MCF 10A (cell line): ENCODE measurements at places on chromosomes 12 and 14. TPM values are rescaled to one million over a fixed set of nuclear protein-coding genes. Genes with fewer than 3 reads are reported as not detected.

- no peak for DNase-seq
- no peak overlapping the region for H3K4me3 ChIP-seq
- no peaks in the 10 kb centered on the region for H3K27me3 ChIP-seq
Measured at GRCh38 chr12:102436867-102437266, 43.5 kb downstream of the IGF1 start.

DNA sequence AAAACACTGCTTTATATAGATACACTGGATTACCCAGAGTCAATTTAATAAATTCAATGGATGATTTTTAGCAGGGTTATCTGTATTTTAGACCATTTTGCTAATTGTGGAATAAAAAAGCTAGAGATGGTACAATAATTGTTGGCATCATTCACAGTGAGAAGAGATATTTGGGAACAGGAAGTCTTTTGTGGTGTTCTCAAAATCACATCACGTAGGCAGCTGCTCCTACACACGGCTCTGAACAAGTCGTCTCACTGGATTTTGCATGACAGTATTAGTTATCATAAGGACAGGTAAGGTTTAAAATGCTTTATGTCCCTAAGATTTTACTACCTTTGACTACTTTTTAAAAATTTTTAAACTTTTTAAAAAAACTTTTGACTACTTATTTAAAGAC lies 52.0 kb downstream of the PAPLN start:
- no peak for DNase-seq
- H3K27ac ChIP-seq = no peak overlapping the region
- no peaks in the 10 kb centered on the region for H3K27me3 ChIP-seq
- no peaks in the 10 kb centered on the region for H3K4me1 ChIP-seq
- no peak overlapping the region for H3K4me3 ChIP-seq

DNA sequence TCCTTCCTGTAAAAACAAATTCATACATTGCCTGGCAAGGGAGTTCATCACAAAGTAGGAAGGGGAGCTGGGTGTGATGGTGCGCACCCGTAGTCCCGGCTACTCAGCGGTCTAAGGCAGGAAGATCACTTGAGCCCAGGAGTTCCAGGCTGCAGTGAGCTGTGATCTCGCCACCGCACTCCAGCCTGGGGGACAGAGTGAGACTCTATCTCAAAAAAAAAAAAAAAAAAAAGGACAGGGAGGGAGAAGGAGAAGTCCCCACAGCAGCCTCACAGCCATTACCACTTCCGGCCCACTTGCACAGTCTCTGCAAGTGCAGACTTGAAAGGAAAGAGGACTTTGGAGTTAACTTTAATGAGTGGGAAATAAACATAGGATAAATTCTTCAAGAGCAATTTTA lies 121.0 kb downstream of the FBXL14 start:
- no peaks in the 10 kb centered on the region for H3K27me3 ChIP-seq
- peaks cover 6% of the 10 kb centered on the region for H3K36me3 ChIP-seq
- peak; percentile 35 for DNase-seq
- H3K27ac ChIP-seq = no peak overlapping the region
- H3K4me1 ChIP-seq = peaks cover 11% of the 10 kb centered on the region

DNA sequence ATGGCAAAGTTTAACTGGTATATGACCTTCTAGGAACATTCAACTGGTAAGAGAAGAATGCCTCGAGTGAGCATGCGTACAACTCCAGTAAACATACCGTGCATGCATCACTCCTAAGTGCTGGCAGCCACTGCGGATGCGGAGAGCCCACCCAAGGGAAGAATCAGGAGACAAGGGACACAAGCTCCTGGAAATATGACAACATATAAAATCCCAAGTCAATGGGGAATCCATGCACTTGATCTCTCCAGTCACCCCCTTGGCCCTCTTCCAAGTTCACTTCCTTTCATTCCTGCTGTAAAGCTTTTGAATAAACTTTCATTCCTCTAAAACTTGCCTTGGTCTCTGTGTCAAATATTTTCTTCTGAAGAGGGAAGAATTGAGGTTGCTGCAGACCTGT lies 168.7 kb upstream of the TMCC3 start:
- H3K27me3 ChIP-seq = no peaks in the 10 kb centered on the region
- no peaks in the 10 kb centered on the region for H3K36me3 ChIP-seq
- no peak overlapping the region for H3K27ac ChIP-seq
- DNase-seq = no peak
- H3K4me3 ChIP-seq = no peak overlapping the region
- H3K4me1 ChIP-seq = no peaks in the 10 kb centered on the region

- no peaks in the 10 kb centered on the region for H3K27me3 ChIP-seq
- no peak overlapping the region for H3K27ac ChIP-seq
- DNase-seq = peak; percentile 74
- no peaks in the 10 kb centered on the region for H3K36me3 ChIP-seq
- H3K4me3 ChIP-seq = no peak overlapping the region
Measured at GRCh38 chr12:9797722-9798619, 29.3 kb upstream of the KLRF1 start.

GRCh38 chr12:60112763-60113162 lies 516.9 kb downstream of the SLC16A7 start:
- no peaks in the 10 kb centered on the region for H3K4me1 ChIP-seq
- H3K4me3 ChIP-seq = no peak overlapping the region
- no peak for DNase-seq
- no peaks in the 10 kb centered on the region for H3K36me3 ChIP-seq

- no peak for DNase-seq
- H3K27me3 ChIP-seq = no peaks in the 10 kb centered on the region
- peak overlapping the region; percentile 46 for H3K27ac ChIP-seq
- no peaks in the 10 kb centered on the region for H3K4me1 ChIP-seq
- H3K4me3 ChIP-seq = no peak overlapping the region
Measured at GRCh38 chr12:3526776-3527175, 35.8 kb downstream of the PRMT8 start.

GRCh38 chr12:49744363-49744885 lies 3.1 kb downstream of the TMBIM6 start:
- peak overlapping the region; percentile 55 for H3K27ac ChIP-seq
- DNase-seq = no peak
- peaks cover 10% of the 10 kb centered on the region for H3K4me1 ChIP-seq
- H3K4me3 ChIP-seq = peak overlapping the region; percentile 88

DNA sequence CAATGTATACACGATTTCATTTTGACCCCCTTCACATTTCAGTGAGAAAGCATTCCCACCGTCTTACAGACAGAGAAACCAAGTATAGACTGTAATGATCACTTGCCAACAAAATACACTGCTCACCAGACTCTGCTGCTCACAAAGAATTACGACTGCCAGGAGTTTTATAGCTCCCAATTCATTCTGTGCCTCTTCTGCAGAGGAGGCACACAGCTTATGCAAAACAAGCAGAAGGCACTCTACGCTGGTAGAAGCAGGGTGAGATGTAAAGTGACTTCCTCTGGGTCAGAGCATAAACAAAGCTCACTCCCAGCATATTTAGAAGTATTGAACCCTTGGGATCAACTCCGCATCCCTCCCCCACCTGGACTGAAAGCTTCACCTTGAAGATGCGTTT lies 14.6 kb downstream of the SPTB start:
- no peak overlapping the region for H3K27ac ChIP-seq
- no peak for DNase-seq
- H3K4me1 ChIP-seq = no peaks in the 10 kb centered on the region
- peaks cover 55% of the 10 kb centered on the region for H3K27me3 ChIP-seq

DNA sequence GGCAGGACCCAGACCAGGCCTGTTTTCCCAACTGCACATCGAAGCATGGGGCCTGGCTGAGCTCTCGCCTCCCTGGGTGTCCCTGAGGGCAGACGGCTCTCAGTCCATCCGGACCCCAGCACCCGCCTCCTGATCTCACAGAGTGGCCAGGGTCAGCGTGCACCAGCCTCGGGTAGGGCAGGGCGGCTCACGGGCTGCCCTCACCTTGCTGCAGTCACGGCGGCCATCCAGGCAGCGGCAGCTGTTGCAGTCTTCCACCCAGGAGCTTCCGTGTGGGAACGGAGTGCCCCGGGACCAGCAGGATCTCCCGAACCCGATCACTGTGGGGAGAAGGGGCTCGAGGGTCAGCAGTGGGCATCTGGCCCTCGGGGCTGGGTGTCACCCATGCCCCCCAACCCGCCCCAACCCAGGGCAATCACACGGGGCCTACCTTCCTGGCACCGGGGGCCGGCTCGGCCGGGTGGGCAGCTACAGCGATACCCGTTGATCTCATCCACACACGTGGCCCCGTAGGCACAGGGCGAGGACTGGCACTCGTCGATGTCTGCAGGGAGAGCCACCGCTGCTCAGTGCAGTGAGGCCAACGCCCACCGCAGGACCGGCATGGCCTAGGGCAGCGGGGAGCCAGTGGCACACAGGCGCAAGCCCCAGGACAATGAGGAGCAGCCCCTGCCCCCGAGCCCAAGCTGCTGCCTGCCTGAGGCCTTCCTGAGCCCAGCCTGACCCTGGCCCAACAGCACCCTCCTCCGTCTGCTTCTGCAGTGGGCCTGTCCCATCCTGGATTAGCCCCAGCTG lies 22.2 kb downstream of the JAG2 start:
- no peak overlapping the region for H3K4me3 ChIP-seq
- H3K27me3 ChIP-seq = no peaks in the 10 kb centered on the region
- DNase-seq = no peak
- no peak overlapping the region for H3K27ac ChIP-seq

DNA sequence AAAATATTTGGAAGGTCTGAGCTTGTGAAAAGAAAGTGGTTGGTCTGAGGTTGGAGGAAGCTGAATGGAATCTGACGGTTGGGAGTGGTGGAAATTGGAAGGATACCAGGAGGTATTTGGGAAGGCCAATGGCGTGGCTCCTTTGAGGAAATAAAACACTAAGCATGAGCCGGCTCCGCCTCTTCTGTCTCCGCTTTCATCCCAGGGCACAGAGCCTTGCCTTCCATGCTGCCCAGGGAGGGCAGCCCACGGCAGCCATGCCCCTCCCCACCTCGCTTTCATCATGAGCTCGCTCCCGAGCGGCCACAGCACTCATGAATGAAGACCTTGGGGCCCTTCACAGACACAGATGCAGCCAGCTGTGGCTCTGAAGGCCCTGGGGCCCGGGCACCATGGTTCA lies 36.2 kb downstream of the HSP90AA1 start:
- H3K4me1 ChIP-seq = peaks cover 8% of the 10 kb centered on the region
- no peak overlapping the region for H3K4me3 ChIP-seq
- H3K27ac ChIP-seq = no peak overlapping the region
- no peaks in the 10 kb centered on the region for H3K27me3 ChIP-seq

DNA sequence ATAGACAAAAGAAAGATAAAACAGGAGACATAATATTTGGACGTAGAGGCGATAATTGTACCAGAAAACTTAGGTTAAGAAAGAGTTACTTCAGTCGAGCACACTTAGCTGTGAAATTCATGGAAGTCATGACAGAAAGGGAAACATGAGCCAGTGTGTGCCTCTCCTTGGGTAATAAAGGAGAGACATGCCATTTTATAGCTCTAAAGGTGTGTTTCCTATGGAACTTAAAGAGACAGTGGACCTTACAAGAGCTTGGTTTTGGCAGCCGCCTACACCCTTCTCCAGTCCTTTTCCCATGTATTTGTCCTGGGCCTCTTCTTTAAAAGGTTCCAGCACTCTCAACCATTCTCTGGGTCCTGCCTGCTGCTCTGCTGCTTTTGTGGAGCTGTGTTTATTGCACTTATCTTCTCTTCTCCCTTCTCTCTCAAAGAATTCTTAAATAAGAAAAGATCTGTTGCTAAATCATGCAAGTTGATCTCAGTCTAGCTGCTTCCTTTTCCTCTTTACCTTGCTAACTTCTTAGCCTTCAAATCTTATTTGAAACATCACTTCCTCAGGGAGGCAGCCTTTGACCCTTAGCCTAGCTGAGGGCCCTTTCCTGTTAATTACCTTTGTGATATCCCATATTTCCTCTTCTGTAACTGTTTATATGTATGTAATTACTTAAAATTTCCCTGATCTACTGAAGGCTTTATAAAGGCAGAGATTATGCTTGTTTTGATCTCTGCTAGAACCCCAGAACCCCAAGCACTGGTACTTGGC lies 81.8 kb upstream of the EVL start:
- H3K27me3 ChIP-seq = no peaks in the 10 kb centered on the region
- no peak overlapping the region for H3K27ac ChIP-seq
- no peak for DNase-seq
- no peak overlapping the region for H3K4me3 ChIP-seq

- DNase-seq = no peak
- H3K4me1 ChIP-seq = no peaks in the 10 kb centered on the region
- H3K4me3 ChIP-seq = no peak overlapping the region
- no peaks in the 10 kb centered on the region for H3K27me3 ChIP-seq
- H3K27ac ChIP-seq = no peak overlapping the region
Measured at GRCh38 chr14:71489742-71490141, 442.5 kb upstream of the RGS6 start.

GRCh38 chr12:108478611-108479206 lies 36.4 kb upstream of the FICD start:
- no peaks in the 10 kb centered on the region for H3K36me3 ChIP-seq
- H3K27me3 ChIP-seq = no peaks in the 10 kb centered on the region
- H3K4me3 ChIP-seq = no peak overlapping the region
- H3K4me1 ChIP-seq = peaks cover 13% of the 10 kb centered on the region
- no peak for DNase-seq

GRCh38 chr14:102988054-102988453 lies 65.6 kb downstream of the AMN start:
- peaks cover 65% of the 10 kb centered on the region for H3K36me3 ChIP-seq
- H3K27me3 ChIP-seq = no peaks in the 10 kb centered on the region
- peak overlapping the region; percentile 60 for H3K4me3 ChIP-seq

GRCh38 chr14:91350813-91351511 lies 66.7 kb downstream of the CCDC88C start:
- no peaks in the 10 kb centered on the region for H3K27me3 ChIP-seq
- peaks cover 4% of the 10 kb centered on the region for H3K36me3 ChIP-seq
- peaks cover 12% of the 10 kb centered on the region for H3K4me1 ChIP-seq
- no peak overlapping the region for H3K27ac ChIP-seq
- no peak overlapping the region for H3K4me3 ChIP-seq

DNA sequence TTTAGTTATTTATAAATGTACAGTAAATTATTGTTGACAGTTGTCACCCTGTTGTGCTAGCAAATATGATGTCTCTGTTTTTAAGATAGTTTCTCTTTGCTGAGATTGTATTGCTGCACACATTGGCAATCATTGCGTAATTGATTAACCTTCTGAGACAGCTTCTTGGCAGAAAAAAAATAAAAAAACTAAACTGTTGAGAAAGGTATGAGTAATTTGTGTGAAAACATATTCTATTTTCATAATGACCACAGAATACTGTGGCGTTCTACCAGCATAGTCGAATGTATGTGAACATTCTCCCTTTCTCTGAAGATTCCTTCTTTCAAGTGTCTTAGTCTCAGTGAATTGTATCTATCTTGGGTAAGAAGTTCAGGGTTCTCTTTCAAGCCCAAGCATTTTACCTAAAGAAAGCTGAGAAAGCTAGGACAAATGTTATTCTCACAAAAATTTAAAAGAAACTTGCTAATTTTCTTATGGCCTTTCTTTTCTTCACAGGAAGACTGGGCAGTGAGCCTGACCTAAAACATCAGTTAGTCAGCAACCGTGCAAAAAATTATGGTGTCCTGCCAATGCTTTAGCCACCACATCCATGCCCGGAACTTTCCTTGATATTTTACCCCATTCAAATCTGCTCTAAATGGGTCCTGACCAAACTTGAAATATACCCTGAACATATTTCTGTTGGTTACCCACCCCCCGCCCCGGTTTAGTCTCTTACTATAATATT lies 69.0 kb upstream of the REP15 start:
- H3K4me3 ChIP-seq = peak overlapping the region; percentile 57
- H3K4me1 ChIP-seq = peaks cover 33% of the 10 kb centered on the region
- DNase-seq = peak; percentile 83
- no peaks in the 10 kb centered on the region for H3K27me3 ChIP-seq
- H3K27ac ChIP-seq = peak overlapping the region; percentile 89
- peaks cover 13% of the 10 kb centered on the region for H3K36me3 ChIP-seq

The EMP1 gene
- 193 and 230 TPM in 2 replicates for total RNA-seq

The ABCC9 gene
- total RNA-seq = 0.12 TPM in 2 replicates

The HOXC4 gene
- 1.7 and 1.8 TPM in 2 replicates for total RNA-seq

The DHRS7 gene
- 71.4 and 96.4 TPM in 2 replicates for total RNA-seq

The SENP1 gene
- total RNA-seq = 21.7 and 24.5 TPM in 2 replicates

The TMEM179 gene
- total RNA-seq = not detected in 2 replicates

The FZD10 gene
- 0.15 TPM in 1 of 2 replicates, not detected in the other for total RNA-seq

The CHURC1 gene
- total RNA-seq = 72.5 and 89.2 TPM in 2 replicates

The SLC5A8 gene
- not detected in 2 replicates for total RNA-seq
